ENCODE measurements at places on chromosomes 1 and 21.

DNA sequence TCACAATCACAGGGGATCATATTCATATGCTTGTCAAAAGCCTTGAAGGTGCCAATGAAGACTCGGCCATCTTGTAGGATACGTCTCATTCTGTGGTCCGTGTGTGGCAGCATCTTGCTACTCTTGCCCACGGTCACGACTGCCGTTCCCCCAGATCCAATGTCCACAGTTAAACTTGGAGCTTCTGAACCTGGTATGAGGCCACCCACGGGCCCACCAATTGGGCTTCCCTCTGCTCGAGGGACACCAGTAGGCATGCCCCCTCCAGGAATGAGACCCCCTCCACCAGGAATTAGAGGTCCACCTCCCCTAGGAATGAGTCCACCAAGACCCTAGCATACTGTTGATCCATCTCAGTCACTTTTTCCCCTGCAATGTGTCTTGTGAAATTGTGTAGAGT, 39.6 kb downstream of the MORN1 start:
- DNase-seq, result no peak

GRCh38 chr1:207062058-207062457, 9.0 kb downstream of the PFKFB2 start:
- no peak for DNase-seq

- DNase-seq, result no peak
These were observed 8.3 kb downstream of the SDE2 start for GRCh38 chr1:225990705-225991464.

GRCh38 chr1:115052454-115053083, 22.9 kb downstream of the TSHB start:
- DNase-seq, result peak; percentile 60

DNA sequence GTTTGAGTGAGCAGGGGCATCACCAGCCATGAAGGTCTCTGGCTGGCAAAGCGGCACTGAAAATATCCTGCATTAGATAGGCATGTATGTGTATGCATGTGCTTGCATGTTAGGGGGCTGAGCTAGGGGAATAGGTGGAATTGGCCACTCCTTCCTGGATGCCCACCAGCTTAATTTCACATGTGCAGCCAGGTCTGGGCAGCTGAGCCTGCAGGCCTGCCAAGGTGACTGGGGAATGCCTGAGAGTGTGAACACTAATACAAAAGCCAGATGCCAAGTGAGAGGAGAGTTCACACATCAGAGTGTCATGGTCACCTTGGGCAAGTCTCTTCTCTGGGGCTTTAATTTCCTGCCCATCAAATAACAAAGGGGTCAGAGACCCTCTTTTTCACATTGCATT, 155.9 kb downstream of the HIVEP3 start:
- DNase-seq, result no peak

DNA sequence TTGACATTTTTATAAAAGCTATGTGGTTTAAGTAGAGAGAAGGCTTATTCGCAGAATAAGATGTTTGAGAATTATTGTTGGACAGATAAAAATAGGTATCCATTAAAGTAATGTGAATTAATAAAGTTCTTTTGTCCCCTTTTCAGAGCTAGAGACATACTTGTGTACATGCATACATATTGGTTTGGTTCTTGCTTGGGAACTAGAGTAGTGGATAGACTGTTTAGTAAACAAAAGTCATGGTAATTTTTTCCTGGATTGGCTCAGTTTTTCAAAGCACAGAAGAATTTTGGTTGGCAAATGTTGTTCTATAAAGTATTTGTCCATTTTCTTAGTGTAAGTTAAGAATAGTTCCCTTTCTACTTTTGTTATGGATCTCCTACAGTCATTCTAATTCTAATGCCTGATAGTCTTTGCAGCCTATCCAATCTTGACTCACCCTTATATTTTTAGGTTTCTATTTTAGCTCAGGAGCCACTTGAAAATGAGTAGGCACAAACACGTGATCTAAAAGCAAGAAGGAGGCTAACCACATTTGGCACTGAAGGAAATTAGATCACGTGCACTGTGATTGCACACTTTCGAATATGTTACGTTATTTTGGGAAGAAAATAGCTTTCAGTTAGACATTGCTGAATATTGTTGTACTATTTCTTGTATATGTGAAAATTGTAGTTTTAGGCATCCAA, 47.0 kb downstream of the RABGAP1L start:
- DNase-seq, result peak; percentile 11

GRCh38 chr1:53431805-53432565, 27.2 kb upstream of the DMRTB1 start:
- DNase-seq, result no peak

DNA sequence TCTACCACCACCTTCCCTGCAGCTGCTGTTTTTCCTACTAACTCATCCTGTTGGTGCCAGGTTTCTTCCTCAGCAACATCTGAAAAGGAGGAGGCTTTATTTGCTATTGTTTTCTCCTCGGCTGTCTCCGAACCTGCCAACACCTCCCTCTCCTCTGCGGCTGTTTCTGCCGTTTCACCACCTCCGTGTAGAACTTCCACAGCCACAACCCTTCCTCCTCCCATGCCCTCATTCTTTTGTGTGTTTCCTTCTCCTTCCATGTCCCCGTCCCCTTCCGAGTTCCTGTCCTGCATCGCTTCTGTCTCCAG, 59.0 kb upstream of the LRRC53 start:
- DNase-seq, result no peak

- DNase-seq, result no peak
These were observed at the start of gene KLHDC7A for GRCh38 chr1:18480315-18481189. Gene KLHDC7A, plus strand, starts transcription at chr1:18480930. Its CDS starts 52 bp downstream, at chr1:18480982.

GRCh38 chr1:9882296-9882944, 27.6 kb downstream of the CTNNBIP1 start:
- no peak for DNase-seq

DNA sequence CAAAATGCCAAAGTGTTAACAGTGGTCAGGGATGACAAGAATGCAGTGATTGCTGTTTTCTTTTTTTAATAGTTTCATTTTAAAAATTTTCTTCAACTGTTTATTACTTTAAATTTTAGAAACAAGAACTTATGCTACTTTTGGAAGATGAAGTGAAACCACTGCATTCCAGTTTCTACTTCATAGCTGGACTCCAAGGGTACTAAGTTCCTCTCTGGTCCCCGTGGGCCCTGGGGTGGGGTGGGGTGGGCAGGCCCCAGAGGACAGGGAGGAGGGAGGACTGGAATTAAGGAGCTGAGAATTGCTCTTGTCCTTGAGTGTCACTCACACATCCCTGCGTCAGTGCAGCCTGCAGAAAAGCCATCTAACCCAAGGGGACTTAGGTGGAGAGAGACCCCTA, 97.3 kb downstream of the RAVER2 start:
- DNase-seq, result no peak

- peak; percentile 15 for DNase-seq
These were observed 553 bp downstream of the TTF2 start for GRCh38 chr1:117060441-117061317.

- DNase-seq, result peak; percentile 11
These were observed 84.3 kb upstream of the VAV3 start for GRCh38 chr1:108049178-108049819.

GRCh38 chr1:195663549-195664280, 944.5 kb downstream of the KCNT2 start:
- DNase-seq, result no peak

DNA sequence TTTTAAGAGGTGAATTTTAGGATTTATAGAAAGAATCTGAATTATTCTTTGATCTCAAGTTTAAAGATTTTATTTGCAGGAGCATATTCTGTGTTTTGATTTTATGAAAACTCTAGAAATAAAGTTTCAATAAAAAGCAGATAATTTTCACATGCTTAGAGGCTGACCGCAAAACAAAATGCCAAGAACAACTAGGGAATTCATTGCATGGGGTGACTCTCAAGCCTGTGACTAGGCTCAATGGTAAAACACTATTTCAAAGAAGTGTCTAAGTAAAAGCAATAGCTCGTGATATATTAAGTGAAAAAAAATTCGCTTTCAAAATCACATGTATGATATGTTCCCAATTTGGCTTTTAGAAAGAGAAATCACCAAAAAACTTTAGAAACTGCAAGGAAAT, 49.6 kb downstream of the RPL5 start:
- no peak for DNase-seq

- no peak for DNase-seq
These were observed 498 bp downstream of the GNAT2 start for GRCh38 chr1:109618661-109619575.

- DNase-seq, result no peak
These were observed 905 bp downstream of the BARHL2 start for GRCh38 chr1:90716243-90716551.

DNA sequence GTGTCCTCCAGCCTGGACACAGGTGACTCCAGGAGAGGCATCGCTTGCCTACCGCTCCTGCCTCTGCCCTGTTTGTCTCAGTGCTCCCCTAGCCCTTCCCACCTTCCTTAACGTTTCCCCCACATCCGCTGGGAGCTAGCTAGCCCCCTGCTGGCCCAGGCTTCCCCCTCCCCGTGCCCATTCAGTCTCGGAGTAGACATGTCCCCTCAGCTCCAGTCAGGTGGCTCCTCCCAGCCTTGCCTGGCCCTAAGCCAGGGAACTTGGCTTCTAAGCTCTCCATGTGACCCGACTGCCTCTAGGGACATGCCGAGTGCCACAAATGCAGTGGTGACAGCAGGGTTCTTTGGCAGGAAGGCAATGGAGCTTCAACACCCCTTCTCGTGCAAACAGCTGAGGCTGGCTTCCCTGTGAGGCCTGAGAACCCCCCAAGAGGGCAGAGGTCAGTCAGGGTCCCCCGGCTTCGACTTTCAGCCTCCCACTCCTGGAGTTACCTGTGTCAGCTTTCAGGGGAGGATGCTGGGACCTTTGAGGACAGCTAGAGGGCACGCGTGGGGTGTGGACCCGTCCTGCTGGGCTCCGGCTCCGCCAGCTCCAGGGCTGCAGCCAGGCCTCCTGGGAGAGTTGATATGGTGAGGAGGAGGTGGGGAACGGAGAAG, 16.2 kb downstream of the DRAXIN start:
- DNase-seq, result no peak

DNA sequence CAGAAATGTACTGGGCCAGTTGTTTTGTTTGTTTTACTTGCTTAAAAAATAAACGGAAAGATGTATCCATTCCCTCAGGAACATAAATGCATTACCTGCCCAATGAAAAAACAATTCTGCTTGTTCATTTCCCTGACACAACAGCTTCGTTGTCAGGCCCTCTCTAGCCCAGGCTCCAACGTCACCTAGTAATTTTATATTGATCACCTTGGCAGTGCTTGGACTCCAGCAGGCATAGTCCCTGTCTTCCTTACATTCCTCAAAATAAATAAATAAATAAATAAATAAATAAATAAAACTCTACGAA, 1.2 kb downstream of the CEP170 start:
- peak; percentile 9 for DNase-seq

DNA sequence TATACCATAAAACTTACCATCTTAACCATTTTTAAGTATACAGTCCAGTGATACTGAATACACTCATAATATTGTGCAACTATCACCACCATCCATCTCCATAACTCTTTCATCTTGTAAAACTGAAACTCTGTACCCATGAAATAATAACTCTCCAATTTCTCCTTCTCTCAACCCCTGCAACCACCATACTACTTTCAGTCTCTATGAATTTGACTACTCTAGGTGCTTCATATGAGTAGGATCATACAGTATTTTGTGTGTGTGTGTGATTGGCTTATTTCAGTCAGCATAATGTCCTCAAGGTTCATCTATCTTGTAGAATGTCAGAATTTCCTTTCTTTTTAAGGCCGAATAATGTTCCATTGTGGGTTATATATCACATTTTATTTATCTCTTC, 17.7 kb downstream of the NPHS2 start:
- DNase-seq, result no peak

- DNase-seq, result no peak
These were observed 101.3 kb upstream of the ZBTB40 start for GRCh38 chr1:22350171-22350923.

DNA sequence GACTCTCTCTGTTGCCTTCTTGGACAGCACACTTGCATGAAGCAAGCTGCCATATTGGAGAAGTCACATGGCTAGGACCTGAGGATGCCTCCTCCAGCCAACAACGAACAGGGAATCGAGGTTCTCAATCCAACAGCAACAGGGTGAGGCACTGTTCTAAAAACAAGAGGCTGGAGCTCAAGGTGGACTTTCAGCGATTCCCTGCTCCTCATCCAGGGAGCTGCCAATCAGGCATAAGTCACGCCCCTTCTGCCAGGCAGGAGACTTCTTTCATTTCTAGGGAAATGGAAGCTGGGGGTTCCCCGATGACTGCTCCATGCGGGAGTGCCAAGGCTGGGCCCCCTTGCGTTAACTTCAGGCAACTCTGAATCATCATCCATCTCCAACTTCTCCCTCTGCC, 22.7 kb upstream of the IFNAR1 start:
- no peak for DNase-seq

- DNase-seq, result no peak
These were observed 7.0 kb upstream of the PLEKHA6 start for GRCh38 chr1:204366759-204367158.

DNA sequence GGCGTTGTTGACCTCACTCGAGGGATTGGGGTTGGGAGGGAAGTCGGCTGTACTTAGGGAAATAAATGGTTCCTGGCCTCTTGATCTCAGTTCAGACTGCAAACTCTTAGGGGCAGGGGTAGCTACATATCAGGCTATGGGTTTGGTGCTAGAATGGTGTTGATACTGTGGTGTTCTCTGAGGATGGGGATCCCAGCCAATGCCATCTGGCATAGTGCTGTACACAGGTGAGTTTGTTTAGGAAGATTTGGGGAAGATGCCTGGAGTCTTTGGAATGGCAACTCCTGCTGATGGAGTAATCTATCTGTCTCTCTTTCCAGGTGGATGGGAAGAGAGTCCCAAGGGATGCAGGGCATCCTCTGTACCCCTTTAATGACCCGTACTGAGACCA, 14.3 kb upstream of the NASP start:
- DNase-seq, result no peak

DNA sequence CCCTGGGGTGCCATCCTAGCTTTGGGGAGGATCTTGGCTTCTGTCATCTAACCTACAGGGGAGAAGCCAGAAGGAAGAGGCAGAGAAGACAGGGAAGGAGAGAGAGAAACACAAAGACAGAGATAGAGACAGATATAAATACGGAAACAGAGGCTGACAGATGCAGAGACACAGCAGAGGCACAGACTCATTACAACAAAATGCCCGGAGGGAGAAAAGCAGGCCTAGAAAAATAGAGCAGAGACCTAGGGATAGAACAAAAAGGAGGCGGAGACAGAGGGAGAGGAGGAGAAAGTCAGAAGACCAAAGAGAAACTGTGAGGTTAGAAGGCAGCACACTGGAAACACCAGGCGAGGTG, 1.9 kb downstream of the PEAR1 start:
- no peak for DNase-seq

DNA sequence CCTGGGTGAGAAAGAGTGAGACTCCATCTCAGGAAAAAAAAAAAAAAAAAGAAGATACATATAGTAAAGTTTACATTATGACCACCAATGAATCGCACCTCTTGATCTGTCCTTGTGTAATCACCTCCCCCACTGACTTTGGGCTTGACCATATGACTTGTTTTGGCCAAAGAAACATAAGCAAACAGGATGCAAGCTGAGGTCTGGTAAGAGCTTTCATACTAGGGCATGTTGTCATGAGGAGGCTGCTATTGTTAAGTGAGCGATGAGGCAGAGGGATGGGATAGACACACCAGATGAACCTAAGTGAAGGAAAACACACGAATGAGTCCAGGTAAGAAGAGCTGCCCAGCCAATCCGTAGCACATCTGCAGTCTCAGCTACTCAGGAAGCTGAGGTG, 10.7 kb downstream of the ENAH start:
- no peak for DNase-seq

GRCh38 chr1:41619511-41620364, 135.3 kb upstream of the EDN2 start:
- DNase-seq, result no peak

- no peak for DNase-seq
These were observed 1225.2 kb downstream of the NCAM2 start for GRCh38 chr21:22223385-22223784.

GRCh38 chr1:59393211-59394180, 96.6 kb downstream of the FGGY start:
- no peak for DNase-seq
